ENCODE measurements at places on chromosomes 7 and 10. TPM values are rescaled to one million over a fixed set of nuclear protein-coding genes. Genes with fewer than 3 reads are reported as not detected.

GRCh38 chr10:27285093-27285492 is 44.5 kb upstream of the ACBD5 start:
- peak; percentile 45 for DNase-seq
- H3K36me3 ChIP-seq: no peaks in the 10 kb centered on the region
- no peaks in the 10 kb centered on the region for H3K4me1 ChIP-seq
- H3K27ac ChIP-seq: no peak overlapping the region
- no peak overlapping the region for H3K4me3 ChIP-seq

DNA sequence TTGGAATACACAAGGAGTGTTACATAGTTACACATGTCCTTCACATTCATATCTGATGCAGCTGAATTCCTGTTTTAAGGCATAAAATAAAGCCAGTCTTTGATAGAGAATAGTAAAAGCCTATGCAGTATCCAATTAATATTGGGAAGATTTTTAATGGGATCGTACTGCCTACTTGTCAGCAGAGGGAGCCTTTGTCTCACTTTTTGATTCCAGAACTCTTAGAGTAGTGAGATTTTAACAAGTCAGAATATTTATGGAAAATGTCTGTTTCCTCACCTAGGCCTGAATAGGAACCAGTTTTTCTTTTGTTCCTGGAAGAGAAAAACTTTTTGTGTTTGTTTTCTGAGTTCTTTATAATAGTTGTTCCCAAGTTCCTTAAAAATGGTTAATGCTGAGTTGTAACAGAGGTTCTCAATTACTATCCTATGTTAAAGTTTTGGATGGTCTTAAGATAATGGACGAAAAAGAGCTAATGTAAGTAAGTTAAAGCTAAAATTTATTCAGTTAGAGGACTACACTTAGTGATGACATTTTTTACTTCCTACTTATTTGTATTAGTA is 114.0 kb downstream of the BBS9 start:
- H3K27me3 ChIP-seq: no peaks in the 10 kb centered on the region
- H3K36me3 ChIP-seq: no peaks in the 10 kb centered on the region
- H3K27ac ChIP-seq: no peak overlapping the region
- H3K4me3 ChIP-seq: no peak overlapping the region
- DNase-seq: peak; percentile 63
- H3K4me1 ChIP-seq: no peaks in the 10 kb centered on the region

GRCh38 chr10:19204246-19204917 is 155.8 kb downstream of the MALRD1 start:
- H3K36me3 ChIP-seq: no peaks in the 10 kb centered on the region
- DNase-seq: peak; percentile 62
- no peak overlapping the region for H3K4me3 ChIP-seq
- H3K27ac ChIP-seq: peak overlapping the region; percentile 67

- H3K27me3 ChIP-seq: no peaks in the 10 kb centered on the region
- H3K27ac ChIP-seq: no peak overlapping the region
- H3K4me1 ChIP-seq: no peaks in the 10 kb centered on the region
- no peak for DNase-seq
- no peaks in the 10 kb centered on the region for H3K36me3 ChIP-seq
Measured at GRCh38 chr10:16944402-16944801, 127.2 kb upstream of the RSU1 start.

DNA sequence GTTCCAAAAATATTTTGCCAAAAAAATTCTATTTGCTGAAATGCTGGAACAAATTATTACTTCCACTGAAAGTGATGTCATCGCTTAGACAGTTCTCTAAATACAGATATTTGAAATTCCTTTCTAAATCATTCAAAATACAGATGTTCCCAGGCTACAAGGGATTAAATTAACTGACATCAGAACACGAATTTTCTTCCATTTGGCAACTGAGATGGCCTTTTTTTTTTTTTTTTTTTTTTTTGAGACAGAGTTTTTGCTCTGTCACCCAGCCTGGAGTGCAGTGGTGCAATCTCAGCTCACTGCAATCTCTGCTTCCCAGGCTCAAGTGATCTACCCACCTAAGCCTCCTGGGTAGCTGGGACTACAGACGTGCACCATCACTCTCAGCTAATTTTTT is 57.0 kb downstream of the P4HA1 start:
- no peak overlapping the region for H3K4me3 ChIP-seq
- H3K36me3 ChIP-seq: peaks cover 33% of the 10 kb centered on the region
- H3K4me1 ChIP-seq: peaks cover 53% of the 10 kb centered on the region
- peak overlapping the region; percentile 4 for H3K27ac ChIP-seq
- H3K27me3 ChIP-seq: no peaks in the 10 kb centered on the region

DNA sequence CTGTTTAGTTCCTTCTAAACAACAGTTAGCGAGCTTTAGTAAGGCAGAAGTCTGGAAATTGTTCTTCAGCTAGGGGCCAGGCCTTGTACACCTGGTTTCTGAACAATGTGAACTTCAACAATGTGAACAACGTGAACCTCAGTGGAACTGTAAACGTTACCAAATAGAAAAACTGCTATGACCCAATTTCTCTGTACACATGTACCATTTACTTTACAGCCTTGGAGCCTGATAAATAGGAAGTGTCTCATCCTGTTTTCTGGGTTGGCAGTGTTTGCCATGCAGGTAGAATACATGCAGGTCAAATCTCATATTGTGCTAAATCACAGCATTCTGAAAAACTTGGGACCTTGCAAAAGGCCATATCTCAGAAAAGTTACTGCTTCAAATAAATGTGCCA is 1.6 kb downstream of the STEAP4 start:
- no peak overlapping the region for H3K4me3 ChIP-seq
- H3K27ac ChIP-seq: no peak overlapping the region
- H3K36me3 ChIP-seq: no peaks in the 10 kb centered on the region
- DNase-seq: peak; percentile 30
- peaks cover 27% of the 10 kb centered on the region for H3K4me1 ChIP-seq

- peak overlapping the region; percentile 81 for H3K27ac ChIP-seq
- peaks cover 68% of the 10 kb centered on the region for H3K4me1 ChIP-seq
- H3K4me3 ChIP-seq: no peak overlapping the region
- no peaks in the 10 kb centered on the region for H3K36me3 ChIP-seq
- no peaks in the 10 kb centered on the region for H3K27me3 ChIP-seq
Measured at GRCh38 chr10:89921403-89921802, 220.0 kb downstream of the KIF20B start.

DNA sequence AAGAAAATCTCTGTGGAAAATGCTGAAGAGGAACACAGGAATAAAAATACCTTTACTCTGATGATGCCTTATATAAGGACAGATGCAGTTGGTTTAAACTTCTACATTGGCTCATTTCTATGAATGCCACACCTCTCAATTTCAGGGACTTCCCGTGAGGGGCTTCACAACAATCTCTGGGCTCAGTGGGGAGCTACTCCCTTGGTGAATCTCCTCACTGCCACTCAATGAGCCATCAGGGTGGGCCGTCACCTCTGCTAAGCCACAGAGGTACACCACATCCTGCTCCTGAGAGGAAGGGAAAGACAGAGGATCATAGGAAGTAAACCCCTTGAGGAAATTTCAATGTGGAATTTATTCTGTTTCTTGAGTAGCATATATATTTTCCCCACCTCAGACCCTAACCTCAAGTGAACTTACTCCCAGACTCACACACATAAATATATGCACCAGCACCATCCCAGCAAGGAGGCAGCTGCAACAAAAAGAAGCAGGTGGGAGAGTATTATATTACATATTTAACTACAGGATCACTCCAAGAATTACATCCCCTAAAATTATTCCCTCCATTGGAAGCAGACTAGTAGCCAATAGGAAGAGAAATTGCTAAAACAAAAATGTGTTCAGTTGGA is 63.3 kb upstream of the PRSS1 start:
- peaks cover 22% of the 10 kb centered on the region for H3K27me3 ChIP-seq
- DNase-seq: no peak
- H3K27ac ChIP-seq: no peak overlapping the region
- H3K4me3 ChIP-seq: no peak overlapping the region

DNA sequence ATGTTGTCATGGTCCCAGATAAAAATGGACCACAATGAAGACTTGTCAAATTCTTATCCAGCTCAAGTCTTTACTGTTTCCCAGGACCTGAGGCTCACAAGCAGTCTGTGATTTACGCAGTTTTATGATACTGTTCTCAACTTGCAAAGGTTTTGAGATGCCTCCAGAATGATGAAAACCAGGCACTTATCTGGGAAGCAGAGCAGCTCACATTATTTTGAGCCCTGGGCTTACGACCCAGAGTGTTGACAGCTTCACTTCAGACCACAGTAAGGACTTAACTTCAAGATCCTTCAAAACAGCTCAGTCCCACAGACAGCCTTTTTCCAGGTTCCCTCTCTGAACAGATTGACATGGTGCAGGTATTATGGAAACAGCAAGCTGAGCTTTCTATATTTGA is 236.1 kb downstream of the RNLS start:
- no peak overlapping the region for H3K27ac ChIP-seq
- H3K36me3 ChIP-seq: no peaks in the 10 kb centered on the region
- H3K27me3 ChIP-seq: no peaks in the 10 kb centered on the region

DNA sequence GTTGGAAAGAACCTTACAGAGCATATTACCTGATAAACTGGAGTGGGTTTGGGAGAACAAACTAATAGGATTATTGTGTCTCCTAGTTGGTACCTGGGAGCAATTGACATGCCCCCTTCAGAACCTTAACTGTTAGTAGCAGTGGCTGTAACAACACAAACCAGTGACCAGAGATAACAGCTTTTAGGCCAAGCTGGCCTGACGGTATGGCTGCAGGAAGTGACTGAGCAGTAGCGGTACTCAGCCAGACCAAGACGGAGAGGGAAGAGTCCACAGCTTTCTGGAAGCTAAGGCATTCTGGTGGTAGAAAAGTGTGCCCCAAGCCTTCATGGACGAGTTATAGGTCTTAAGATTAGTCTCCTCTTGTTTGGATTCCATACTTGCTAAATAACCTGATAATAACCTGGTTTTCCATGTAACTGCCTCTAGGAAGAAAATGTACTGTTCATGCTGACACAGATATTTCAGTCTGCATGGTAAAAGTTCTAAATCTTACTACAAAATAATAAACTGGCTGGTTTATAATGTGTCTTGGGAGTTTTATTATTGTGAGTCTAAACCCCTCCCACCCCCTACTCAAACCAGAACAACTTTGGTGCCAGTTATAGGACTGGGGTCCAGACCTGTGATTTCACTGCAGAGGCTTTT is 11.3 kb downstream of the NOLC1 start:
- no peak overlapping the region for H3K27ac ChIP-seq
- no peak for DNase-seq
- H3K4me3 ChIP-seq: no peak overlapping the region
- H3K4me1 ChIP-seq: no peaks in the 10 kb centered on the region

DNA sequence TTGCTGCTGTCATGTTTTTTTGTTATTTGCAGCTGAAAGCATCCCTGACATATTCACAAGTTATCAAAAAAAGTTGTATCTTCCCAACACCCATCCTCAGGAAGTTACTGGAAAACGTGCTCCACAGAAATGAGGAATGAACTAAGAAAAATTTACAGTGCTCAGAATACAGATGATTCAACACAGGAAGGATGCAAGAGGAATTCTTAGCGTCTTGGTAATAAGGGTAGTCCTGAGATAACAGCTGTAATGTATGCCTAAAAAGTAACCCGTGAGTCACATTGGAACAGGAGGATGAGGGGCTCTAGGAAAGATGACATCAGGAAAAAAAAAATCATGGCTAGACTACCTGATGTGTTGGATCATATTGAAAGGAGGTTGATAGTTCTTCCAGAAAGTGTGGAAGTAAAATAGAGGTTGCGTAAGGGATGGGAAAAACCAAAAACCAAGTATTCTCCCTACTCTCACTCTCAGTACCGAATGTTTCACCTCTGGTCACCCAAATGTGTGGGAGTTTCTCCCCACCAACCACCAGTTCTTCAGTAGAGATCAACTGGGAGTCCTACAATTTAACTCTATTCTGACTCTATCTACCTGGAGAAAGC is 3.9 kb downstream of the ADAM12 start:
- peak overlapping the region; percentile 65 for H3K27ac ChIP-seq
- H3K27me3 ChIP-seq: no peaks in the 10 kb centered on the region
- H3K4me1 ChIP-seq: peaks cover 25% of the 10 kb centered on the region
- no peaks in the 10 kb centered on the region for H3K36me3 ChIP-seq
- H3K4me3 ChIP-seq: peak overlapping the region; percentile 17
- peak; percentile 77 for DNase-seq

- H3K27me3 ChIP-seq: no peaks in the 10 kb centered on the region
- no peaks in the 10 kb centered on the region for H3K36me3 ChIP-seq
- peaks cover 6% of the 10 kb centered on the region for H3K4me1 ChIP-seq
- H3K4me3 ChIP-seq: no peak overlapping the region
Measured at GRCh38 chr10:91185239-91185875, 35.1 kb upstream of the PCGF5 start.

GRCh38 chr10:77637532-77638320 is at the start of gene KCNMA1:
Gene KCNMA1, minus strand, starts transcription at chr10:77637808.
- H3K27me3 ChIP-seq: no peaks in the 10 kb centered on the region
- H3K4me3 ChIP-seq: peak within 1 kb of the TSS; percentile 75
- peaks cover 66% of the 10 kb centered on the region for H3K4me1 ChIP-seq
- peaks cover 10% of the 10 kb centered on the region for H3K36me3 ChIP-seq
- DNase-seq: peak; percentile 79

The NPC1L1 gene
- total RNA-seq: 0.04 TPM

The VIPR2 gene
- total RNA-seq: not detected

The OLAH gene
- not detected for total RNA-seq

Data from PC-3 (cell line).